ENCODE measurements at places on chromosomes 5 and 9. TPM values are rescaled to one million over a fixed set of nuclear protein-coding genes. Genes with fewer than 3 reads are reported as not detected.

Gene RABGAP1
- 12.7 TPM for total RNA-seq

Gene ARL10
- 8.4 TPM for total RNA-seq

Gene OSMR
- total RNA-seq = 135 TPM

Gene ANXA6
- 254 TPM for total RNA-seq

Gene AMBP
- 0.78 TPM for total RNA-seq

Gene MAMDC2
- 0.81 TPM for total RNA-seq

Gene GPR151
- not detected for total RNA-seq

Gene C5orf58
- total RNA-seq = not detected

Gene RMRP
- 6,533 TPM for total RNA-seq

Gene SLC45A2
- not detected for total RNA-seq

Gene LYSMD3
- total RNA-seq = 16.8 TPM

Gene NREP
- total RNA-seq = 15.5 TPM

Gene PURA
- total RNA-seq = 15.7 TPM

Gene ATP10B
- not detected for total RNA-seq

Gene FCN2
- total RNA-seq = not detected

Gene GNA14
- total RNA-seq = 2.2 TPM

Gene SLCO6A1
- total RNA-seq = not detected

Gene WDR38
- total RNA-seq = not detected

Gene PCDHB7
- total RNA-seq = 1.3 TPM

Gene IFNA2
- total RNA-seq = not detected

Gene PDCD1LG2
- total RNA-seq = 7.2 TPM

Gene KIF24
- total RNA-seq = 0.78 TPM

Gene CDKN2B
- 16.2 TPM for total RNA-seq

Measured in cardiac ventricle fibroblast (primary cell).